Endodermal cell (in vitro differentiated cells): ENCODE measurements at places on chromosomes 5 and 9. TPM values are rescaled to one million over a fixed set of nuclear protein-coding genes. Genes with fewer than 3 reads are reported as not detected.

The DPP7 gene
- total RNA-seq: 29.1 and 30.6 TPM in 2 replicates

DNA sequence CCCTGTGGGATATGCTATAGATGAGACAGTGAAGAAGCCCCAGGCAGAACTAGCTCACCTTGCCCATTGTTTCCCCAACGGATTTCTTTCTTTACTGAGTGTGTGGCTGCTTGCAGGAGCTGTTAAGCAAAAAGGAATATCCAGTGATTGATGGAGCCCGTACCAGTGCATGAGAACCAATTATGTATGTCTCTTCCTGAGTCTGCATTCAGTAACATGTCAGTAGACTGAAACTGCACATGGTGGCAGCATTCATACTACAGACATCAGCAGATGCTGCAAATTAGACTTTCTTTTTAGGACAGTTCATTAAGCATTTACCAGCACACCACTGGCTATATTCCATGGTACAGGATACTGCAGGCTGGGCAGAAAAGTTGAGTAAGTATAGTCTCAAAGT, 90.3 kb upstream of the PLCXD3 start:
- DNase-seq: no peak

DNA sequence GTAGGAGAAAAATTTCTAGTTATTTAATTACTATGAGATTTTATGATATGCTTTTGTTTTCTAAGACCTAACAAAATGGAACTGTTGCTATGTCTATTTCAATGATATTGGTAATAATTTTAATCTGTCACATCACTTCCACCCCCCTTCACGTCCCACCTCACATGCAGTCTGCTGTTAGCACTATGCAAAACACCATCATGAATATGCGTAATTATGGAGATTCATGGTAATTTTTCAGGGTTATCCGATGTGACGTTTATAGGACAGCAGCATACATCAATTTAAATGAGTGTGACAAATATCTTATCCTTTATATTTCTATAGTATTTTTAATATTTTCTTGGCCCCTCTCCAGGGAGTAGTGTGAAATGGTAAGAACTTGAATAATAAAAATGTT, 283.8 kb upstream of the TMEM161B start:
- no peak for DNase-seq

The ZFR gene
- 67.7 and 67.9 TPM in 2 replicates for total RNA-seq
